ENCODE measurements at places on chromosomes 1 and 21.

- DNase-seq, result no peak
These were observed 355.1 kb downstream of the NPHP4 start for GRCh38 chr1:5637171-5637570.

DNA sequence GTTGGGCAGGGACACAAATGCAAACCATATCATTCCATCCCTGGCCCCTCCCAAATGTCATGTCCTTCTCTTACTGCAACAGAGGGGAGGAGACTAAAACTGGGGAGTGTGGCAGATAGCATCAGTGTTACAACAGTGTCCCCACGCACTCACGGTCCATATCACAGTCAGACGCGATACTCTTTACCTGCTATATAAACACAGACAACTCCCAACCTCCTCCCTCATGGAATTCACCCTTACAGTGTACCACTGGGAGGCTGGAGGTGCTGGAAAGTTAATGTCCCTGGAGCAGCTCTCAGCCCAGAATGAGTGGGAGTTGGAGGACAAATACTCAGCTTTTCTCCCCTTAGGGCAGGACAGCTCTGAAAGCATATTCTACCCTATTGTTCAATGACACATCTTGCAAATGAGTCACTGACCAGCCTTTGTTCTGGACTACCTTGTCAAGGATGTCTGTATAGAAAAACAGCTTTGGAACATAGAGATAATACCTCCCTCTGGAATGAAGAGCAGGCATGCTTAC lies 445.9 kb downstream of the SETD4 start:
- no peak for DNase-seq

GRCh38 chr21:45110873-45111624 lies 36.7 kb downstream of the ADARB1 start:
- no peak for DNase-seq

DNA sequence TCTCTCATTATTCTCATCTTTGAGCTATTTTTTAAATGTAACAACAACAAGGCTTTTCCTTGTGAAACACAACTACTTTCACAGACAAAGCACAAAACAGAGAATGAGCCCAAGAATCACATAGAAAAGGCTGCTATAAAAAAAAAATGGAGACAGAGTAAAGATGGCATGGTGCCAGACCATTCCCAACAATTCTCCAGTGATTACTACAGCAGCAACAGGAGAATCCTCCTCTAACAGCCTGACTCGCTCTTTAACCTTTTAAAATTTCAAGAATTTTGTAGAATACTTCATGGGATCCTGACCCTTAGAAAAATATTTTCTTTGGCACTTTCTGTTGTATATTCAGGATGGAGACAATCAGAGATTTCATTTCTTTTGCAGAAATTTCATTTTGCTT lies 3.8 kb upstream of the BCAS2 start:
- DNase-seq, result no peak

DNA sequence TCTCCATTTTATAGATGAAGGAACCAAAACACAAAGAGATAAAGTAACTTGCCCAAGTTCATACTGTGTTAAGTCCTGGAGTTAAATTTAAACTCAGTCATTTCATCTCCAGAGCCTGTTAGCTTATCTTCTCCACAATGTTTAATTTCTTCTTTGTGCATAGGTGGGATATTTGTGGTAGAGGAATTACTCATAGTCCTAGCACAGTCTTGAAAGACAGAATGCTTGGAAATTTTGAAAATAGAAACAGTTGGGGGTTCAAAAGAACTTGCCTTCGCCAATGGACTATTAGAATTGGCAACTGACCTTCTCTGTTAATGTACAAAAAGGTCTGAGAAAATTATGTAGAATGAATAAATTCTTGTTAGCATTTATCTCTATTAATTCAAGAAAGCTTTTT lies 832.0 kb upstream of the PRMT6 start:
- no peak for DNase-seq
